ENCODE measurements at places on chromosomes 11 and 22.

- DNase-seq = no peak
Measured at GRCh38 chr11:8095806-8096522, 15.0 kb downstream of the TUB start.

DNA sequence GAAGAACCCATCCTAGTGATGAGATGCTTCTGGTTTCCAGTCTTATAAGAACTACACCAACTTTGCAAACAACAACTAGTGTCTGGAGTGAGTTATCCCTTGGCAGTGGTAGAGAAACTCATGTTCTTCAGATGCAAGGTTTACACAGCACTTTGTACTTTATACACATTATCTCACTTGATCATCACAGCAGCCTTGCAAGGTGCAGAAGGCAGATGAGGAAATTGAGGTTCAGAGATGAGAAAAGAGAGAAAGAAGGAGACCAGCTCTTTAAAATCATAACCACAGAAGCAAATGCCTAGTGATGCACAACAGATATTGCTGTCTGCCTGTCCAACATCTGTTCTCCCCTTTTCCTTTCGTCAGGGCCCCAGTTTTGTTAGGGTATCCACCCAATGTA lies 16.7 kb upstream of the CD44 start:
- no peak for DNase-seq

- DNase-seq = no peak
Measured at GRCh38 chr11:61700212-61700611, 20.0 kb downstream of the DAGLA start.

- no peak for DNase-seq
Measured at GRCh38 chr22:32245042-32245441, 10.1 kb downstream of the SLC5A4 start.

GRCh38 chr11:111788051-111788450 lies 21.9 kb upstream of the PPP2R1B start:
- DNase-seq = no peak

DNA sequence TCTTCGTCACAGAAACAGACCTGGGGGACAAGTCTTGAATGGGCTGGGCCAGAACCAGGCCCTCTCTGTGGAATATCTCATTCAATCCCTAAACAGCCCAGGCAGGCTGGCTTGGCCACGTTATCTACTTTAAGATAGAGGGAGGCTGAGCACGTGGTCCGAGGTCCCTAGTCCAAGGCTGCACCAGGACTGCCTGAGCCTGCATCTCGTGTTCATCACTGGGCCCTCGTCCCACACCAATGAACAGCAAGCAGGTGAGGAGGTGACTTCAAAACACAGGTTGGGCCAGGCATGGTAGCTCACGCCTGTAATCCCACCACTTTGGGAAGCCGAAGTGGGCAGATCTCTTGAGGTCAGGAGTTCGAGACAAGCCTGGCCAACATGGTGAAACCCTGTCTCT lies 20.3 kb upstream of the FGF3 start:
- no peak for DNase-seq

Data from NCI-H1694 (cell line).